Left kidney (tissue), 8 donors: ENCODE measurements at places on chromosomes 7 and 10.

DNA sequence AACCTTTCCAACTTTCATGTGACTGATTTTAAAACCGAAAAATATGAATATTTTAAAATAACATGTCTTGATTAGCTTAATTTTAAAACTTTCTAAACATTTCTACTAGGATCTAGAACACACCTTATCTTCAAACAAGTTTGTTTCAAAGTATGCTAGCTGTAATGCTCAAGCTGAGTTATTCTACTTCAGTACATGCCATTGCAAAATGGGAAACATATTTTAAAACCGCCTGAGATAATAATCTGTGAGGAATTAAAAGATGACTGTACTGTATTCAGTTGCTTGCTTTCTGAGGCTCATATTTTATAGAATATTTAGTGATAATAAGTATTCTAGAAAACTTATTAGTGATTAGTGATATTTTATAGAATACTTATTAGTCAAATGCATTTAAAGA, 99.6 kb downstream of the LMBR1 start:
- DNase-seq: no peak

DNA sequence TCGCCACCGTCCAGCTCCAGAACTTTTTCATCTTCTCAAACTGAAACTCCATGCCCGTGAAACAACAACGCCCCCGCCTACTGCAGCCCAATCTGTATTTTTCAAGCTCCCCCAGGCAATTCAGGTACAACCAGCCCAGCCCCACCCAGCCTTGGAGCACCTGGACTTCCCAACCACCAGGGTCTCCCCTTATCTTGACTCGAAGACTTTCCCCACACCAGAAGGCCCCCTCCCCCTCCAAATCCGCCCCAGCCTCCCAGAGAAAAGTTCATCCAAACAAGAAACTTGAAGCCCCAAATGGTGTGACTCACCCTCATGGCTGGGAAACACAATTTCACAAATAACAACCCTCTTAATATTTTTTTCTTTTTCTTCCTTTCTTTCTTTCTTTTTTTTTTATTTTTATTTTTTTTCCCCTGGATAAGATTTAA, 10.6 kb downstream of the ZCCHC24 start:
- peak; percentile 29 for DNase-seq

- no peak for DNase-seq
Observed at GRCh38 chr7:91912494-91912893, 28.2 kb upstream of the AKAP9 start.

- no peak for DNase-seq
Observed at GRCh38 chr7:952548-953441, 1.7 kb downstream of the ADAP1 start.

- DNase-seq: no peak
Observed at GRCh38 chr7:6639032-6639431, 1.9 kb downstream of the ZNF316 start.

- no peak for DNase-seq
Observed at GRCh38 chr7:129643550-129644170, 32.1 kb downstream of the NRF1 start.

DNA sequence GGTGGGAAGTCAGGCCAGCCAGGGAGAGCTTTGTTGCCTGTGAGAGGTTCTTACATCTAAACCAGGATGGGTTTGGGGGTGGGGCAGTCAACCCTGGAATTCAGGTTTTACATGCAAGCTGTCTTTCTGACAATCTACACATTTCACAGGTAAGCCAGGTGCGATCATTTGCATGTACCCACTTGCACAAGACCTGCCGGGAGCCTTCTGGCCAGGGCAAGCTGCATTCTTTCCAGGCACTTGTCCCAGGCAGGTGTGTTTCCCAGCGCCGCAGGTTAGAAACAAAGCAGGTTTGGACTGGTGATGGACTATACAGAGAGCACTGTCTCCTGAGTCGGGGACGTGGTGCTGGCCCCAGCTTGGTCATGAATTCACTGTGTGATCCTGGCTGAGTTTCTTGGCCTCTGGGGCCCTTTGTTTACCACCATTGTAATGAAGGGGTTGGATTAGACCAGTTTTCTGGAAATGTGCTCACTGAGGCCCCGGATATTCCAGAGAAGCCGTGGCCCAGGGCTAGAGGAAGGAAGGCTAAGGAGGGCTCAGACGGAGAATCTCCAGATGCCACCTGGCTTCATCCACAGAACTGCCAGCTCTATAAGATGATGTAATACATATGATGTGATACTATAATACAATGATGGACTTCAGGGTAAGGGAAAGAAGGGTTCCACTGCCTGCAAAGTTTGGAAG, 205.2 kb upstream of the SVIL start:
- DNase-seq: no peak

- DNase-seq: no peak
Observed at GRCh38 chr7:43850348-43851116, 18.8 kb downstream of the MRPS24 start.

DNA sequence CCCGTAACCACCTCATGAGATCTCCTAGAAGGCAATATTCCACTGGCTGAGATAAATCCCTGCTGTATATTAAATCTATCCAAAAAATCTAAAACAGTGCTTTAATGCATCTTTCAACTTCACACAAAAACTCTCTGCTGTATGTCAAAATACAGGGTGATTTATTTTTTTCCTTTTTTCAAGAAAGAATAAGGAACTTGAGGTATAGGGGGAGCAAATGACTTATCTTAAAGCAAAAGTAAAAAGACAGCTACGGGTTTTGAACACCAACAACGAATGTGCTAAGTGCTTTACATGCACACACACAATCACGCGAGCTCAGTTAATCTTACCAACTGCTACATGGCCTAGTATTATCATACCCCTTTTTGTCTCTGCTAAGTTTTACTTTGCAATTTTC, 168.9 kb upstream of the PHF14 start:
- no peak for DNase-seq

DNA sequence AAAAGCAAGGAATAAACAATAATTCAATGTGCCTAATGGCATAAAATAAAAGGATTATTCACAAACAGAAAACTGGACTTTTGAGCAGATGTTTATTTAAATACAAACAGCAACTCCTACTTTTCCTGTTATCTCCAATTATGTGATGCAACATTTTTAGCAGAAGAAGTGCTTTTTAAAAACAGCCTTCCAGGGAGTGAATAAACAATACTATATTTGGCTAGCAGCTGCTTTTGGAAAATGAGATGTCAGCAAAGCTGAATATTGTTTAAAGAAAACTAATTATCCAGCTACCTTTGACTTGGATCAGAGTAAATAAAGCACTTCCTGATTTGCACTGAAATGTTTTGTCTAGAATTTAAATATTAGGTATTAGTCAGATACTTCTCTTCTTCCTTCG, 23.2 kb downstream of the CDK1 start:
- DNase-seq: no peak

GRCh38 chr10:126090911-126091728, 194.8 kb downstream of the FANK1 start:
- DNase-seq: no peak

DNA sequence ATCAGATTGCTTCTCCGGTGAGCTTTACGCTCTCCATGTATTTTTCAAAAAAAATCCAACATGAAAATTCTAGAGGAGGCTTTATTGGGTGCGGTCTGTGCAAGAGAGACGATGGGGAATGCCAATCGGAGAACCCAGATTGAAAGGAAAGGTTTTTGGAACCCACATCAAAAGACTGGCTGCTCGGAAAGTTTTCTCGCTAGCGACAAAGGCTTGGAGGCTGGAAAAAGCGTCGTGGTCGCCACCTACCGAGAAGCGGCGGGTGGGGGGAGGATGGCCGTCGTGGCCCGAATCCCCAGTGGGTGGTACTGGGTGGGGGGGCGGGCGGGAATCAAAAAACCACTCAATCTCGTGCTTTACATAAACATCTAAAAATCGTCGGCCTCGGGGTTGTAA, 1.1 kb upstream of the GTF2I start:
- DNase-seq: no peak

- DNase-seq: no peak
Observed at GRCh38 chr10:133278577-133279265, 2.1 kb upstream of the ADAM8 start.

DNA sequence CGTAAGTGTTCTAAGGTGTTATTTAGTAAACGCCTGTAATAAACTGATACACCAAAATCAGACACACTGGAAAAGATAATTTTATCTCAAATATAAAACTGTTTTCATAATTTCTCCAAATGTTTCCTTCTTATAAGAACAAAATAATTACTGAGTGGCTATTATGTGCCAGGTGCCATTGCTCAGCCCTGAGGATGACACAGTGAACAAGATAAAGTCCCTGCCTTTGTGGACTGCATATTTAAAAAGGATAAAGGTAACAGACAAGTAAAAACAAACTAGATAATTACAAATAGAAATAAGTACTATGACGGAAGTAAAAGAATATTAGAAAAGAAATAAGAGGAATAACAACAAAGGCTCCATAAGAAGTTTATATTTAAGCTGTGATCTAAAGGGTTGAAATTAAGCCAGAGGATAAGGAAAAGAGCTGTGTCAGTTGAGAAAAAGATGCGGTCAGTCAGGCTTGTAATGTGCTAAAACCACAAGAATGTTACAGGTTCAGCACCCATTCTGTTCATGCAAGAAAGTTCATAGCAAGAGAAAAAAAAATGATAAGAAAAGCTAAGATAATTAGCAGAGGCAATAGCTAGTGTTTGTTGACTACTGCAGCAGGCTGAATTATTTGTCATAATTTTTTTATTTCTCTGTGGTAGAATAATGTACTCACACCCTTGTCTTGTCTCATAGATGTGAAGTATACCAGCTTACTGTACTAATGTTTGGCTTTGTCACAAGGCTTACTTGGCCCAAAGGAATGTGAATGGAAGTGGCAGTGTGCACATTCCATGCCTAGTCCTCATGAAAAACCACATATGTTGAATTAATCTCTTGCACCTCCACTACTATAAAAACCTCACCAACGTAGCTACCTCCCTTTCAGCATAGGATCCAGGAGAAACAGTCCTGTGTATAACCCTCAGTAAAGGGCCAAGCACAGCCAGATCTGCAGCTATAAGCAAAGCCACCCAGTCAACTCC, 75.1 kb downstream of the CRPPA start:
- DNase-seq: no peak

DNA sequence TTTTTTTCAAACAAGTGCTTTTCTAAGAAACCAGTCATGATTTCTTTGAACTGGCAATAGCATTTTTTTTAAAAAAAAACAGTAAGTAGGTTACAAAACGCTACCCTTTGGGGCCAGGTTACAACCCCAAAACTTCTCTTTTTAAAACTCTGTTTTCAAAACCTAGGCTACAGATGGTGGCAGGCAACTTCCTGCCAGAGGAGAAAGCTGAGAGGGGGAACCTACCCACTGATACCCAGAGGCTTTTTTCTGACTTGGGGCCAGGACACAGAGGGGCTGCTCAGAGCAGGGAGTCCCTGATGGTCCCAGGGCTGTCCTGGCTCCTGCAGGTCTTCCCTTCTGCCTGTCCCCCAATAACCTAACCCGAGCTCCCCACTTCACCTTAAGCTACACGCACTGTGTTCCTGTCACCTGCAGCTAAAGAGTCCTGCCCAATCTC, 6.9 kb downstream of the STN1 start:
- no peak for DNase-seq

- DNase-seq: no peak
Observed at GRCh38 chr10:69505636-69506318, 54.5 kb downstream of the TSPAN15 start.

- no peak for DNase-seq
Observed at GRCh38 chr10:32237644-32238345, 109.2 kb downstream of the EPC1 start.

GRCh38 chr10:14658331-14659127, 116.2 kb downstream of the FAM107B start:
- DNase-seq: no peak

GRCh38 chr7:22470981-22471380, 29.0 kb downstream of the STEAP1B start:
- no peak for DNase-seq

DNA sequence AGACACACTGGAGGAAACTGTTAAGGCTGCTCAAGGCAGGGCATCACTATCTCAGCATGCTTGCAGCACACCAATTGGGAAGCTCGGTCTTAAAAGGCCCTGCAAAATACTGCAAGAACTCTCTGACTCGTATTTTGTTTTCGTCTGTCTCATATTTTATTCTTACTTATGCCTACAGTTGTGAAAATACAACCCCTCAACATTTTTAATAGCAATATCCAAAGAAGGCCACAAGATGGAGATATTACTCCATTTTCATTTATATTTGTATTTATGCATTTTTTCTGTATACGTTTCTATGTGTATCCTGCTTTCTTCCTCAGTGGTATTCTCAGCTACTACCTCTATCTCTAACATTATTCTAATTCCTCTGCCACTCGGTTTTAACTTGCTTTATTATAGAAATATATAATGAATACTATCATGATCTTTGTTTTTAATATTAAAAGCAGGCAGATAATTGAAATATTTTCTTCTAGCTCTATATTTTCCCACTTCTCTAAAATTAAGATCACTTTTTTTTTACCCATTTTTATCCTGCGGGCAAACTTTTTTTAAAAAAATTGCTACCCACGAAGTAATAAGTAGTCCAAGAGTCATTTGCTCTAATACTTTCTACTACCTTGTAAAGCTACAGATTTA, 10.0 kb downstream of the DNAJC1 start:
- DNase-seq: no peak

- DNase-seq: no peak
Observed at GRCh38 chr10:31098046-31098445, 66.4 kb upstream of the ZNF438 start.

GRCh38 chr7:44287488-44288380, 37.7 kb downstream of the CAMK2B start:
- no peak for DNase-seq

GRCh38 chr7:71645836-71646235, 513.9 kb downstream of the GALNT17 start:
- DNase-seq: no peak

DNA sequence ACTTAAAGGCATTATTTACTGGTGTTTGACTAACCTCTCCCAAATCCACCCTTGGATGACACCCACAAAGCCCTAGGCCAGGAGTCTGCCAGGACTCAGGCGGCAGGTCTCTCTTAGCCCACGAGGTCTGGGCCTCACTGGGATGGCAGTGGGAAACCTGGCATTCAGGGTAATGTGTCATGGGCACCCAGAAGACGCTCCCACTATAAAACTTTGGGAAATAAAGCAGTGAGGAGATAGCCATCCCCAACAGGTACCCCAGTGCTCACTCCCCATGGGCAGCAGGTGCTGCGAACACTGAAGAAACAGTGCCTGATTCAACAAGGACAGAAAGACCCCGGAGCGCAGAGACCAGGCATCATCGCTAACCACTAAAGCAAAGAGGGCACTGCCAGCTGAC, 14.4 kb upstream of the PTPRN2 start:
- DNase-seq: no peak

DNA sequence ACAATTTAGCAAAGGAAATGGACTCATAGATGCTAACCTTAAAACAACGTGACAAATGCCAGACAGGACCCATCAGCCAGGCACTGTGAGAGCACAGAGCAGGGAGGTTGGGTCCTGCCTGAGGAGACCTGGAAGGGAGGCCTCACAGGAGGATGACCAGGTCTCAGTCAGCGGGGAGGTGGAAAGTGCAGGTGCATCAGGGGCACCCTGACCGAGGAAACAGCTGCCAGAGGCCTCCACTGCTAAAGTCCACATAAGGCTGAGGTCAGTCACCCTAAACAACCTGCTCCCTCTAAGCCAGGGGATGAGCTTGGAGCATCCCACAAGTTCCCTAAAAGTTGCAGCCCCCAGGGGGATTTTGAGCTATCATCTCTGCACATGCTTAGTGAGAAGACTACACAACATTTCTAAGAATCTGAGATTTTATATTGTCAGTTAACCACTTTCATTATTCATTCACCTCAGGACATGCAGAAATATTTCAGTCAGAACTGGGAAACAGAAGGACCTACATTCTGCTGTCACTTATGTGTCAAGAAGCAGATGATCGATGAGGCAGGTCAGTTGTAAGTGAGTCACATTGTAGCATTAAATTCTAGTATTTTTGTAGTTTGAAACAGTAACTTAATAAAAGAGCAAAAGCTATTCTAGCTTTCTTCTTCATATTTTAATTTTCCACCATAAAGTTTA, 157.6 kb upstream of the LANCL2 start:
- DNase-seq: no peak
